ENCODE measurements at places on chromosomes 7 and 10. TPM values are rescaled to one million over a fixed set of nuclear protein-coding genes. Genes with fewer than 3 reads are reported as not detected.
A peak's percentile ranks its signal among the peaks of the same experiment; 100 is the strongest.

DNA sequence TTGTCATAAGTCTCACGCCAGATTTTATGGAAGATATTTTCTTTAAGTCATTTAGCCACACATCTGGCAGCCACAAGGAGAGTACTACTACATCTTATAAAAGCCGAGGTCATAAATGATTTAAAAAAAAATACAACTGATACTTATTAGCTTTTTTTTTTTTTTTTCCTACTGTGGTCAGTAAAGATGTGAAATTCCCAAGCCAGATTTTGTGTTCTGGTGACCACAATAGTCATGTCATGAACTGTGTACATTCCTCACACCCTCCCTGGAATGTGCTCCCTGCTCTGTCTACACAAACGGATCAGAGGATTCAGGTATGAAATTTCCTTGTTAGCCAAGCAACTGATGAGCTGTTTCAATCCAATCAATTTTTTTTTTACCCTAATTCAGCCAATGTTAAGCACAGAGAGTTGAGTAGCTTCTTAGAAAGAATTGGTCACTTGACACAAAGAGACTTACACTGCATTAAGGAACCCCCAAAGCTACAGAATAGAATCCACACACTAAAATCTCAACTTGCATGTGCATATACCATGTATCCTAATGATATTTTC, 54.7 kb downstream of the CHRM2 start:
- no peak for DNase-seq

DNA sequence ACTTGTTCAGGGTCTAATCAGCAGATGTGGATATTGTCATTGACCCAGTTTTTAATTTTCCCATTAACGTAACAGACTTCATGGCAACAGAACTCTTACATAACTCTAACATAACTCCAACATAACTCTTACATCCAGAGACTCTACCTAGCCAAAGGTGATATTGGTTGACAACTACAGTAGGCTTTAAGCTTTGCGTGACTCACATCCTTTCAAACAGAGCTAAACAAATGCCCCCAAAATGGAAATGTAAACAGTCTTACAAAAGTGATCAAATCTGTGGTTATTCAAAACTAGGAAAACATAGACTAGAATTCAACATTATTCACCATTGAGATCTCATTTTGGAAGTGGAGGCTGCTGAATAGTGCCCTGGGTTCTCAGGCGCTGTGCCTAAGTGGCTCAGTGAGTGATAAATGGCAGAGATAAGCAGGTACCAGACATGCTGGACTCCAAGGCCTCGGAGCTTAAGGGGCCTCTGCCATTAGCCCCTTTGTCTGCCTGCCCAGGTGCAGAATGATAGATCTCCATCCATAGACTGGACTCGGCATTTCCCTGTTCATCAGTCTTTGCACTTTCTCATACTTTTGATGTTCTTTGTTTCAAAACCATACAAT, 34.3 kb upstream of the BTBD16 start:
- no peak for DNase-seq

DNA sequence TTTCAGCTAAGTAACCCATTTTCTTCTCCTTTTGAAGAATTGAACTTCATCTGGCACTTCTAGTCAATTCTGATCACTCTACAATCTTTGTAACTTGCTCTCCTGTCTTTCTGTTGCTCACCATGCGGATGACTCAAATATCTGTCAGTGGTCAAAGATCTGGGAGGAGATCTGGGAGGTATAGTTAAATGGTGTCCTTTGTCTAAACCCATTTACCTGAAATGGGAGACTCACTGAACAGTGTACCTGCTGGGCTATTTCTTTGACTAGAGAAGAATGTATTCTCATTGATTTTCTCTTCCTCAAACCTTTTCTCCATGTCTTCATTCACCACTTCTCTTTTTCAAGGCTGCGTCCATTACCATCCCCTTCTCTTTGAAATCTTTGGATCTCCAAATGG, 42.0 kb upstream of the PCLO start:
- DNase-seq, result no peak

GRCh38 chr7:4724648-4725013, 42.5 kb downstream of the FOXK1 start:
- no peak for DNase-seq

DNA sequence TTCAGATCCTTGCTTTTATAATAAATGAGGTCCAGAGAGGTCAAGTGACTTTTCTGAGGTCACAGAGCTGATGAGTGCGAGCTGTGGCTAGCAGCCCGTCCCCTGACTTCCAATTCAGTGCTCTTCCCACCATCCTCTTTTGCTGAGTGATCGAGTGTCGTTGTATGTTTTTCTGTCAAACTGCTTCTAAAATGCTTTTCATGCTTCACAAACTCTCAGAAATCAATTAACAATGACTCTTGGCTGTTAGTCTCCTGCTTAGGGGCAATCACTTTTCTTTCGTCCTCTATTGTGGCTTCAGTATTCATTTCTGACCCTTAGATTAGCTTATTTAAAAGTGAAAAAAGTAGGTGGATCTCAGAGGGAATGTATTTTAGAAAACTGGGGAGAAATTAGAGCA, 423.7 kb downstream of the DPP6 start:
- DNase-seq, result no peak

DNA sequence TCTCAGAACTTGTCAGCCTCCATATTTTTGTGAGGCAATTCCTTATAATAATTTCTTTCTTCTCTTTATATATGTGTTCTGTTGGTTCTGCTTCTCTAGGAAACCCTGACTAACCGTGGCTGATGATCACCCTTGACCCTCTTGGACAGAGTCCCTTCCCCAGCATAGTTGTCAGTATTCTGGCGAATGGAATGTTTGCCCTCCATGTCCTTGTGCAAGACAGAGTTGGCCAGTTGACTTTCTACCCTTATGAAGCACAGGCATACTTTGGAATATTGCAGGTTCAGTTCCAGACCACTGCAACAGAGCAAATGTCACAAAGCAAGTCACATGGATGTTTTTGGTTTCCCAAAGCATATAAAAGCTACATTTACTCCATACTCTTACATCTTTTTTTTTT, 297.7 kb upstream of the SHH start:
- no peak for DNase-seq

GRCh38 chr7:66604198-66604597, 24.5 kb upstream of the KCTD7 start:
- no peak for DNase-seq

GRCh38 chr10:132011024-132011423, 29.3 kb upstream of the BNIP3 start:
- no peak for DNase-seq

DNA sequence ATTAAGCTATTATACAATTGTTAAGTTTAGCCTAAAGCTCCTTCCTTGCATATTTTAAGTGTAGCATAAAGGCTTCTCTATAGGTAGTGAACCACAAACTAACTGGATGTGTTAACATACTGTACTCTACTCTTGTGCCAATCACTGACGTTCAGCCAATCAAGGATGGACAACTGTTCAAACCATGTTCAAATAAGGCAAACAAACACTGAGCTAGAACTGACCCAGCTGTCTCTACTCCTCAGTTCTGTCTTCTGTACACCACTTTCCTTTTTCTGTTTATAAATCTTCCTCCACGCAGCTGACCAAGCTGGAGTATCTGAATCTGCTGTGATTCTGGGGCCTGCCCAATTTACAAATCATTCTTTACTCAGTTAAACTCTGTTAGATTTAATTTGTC, 188.7 kb upstream of the MBL2 start:
- DNase-seq, result no peak

DNA sequence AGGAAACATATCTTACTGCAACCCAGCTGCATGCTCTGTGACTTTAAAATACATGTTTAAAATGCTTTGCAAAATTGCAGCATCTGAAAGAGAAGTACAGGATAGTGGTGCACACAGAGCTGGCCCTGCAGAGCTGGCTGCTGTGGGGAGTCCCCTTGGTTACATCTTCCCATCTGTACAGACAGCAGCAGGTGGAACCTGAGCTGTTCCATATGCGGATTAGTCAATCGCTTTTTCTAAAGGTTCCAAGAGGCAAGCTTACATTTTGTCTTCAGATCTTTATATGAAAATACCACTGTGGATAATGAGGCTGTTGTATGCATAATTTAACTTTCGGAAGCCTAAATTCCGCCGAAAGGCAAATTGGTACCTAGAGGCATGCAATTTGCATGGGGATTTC, 444.1 kb downstream of the NRG3 start:
- DNase-seq, result no peak

- DNase-seq, result no peak
These were observed 198.0 kb downstream of the CSTF2T start for GRCh38 chr10:51501396-51501795.

DNA sequence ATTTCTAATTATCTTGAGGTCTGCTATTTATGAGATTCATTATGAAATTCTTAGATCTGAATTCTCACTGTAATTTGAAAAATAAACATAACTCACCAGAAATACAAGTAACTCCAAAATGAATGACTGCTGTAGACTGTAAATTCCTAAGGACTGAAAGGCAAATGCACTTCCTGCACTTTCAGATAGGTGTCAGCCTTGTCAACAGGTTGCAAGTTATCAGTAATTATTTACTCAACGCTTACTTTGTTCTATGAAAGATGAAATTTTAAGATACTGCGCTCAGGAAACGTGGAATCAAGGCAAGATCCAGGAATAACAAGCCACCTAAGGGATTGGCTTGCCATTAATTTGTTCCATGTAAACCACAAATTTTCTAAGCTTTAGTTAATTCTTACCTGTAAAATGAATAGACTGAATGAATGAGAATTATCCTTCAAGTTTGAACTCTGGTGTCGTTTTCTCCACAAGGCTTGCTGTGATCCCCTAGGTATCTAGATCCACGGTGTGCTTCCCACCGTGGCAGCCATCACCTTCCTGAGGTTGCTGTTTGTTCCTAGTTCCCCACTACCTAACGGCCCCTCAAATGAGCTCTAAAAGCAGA, 12.6 kb downstream of the DHX32 start:
- peak; percentile 12 for DNase-seq

- DNase-seq, result no peak
These were observed 34.9 kb downstream of the COA1 start for GRCh38 chr7:43694399-43694748.

GRCh38 chr7:121082400-121083101, 94.0 kb downstream of the CPED1 start:
- DNase-seq, result no peak

DNA sequence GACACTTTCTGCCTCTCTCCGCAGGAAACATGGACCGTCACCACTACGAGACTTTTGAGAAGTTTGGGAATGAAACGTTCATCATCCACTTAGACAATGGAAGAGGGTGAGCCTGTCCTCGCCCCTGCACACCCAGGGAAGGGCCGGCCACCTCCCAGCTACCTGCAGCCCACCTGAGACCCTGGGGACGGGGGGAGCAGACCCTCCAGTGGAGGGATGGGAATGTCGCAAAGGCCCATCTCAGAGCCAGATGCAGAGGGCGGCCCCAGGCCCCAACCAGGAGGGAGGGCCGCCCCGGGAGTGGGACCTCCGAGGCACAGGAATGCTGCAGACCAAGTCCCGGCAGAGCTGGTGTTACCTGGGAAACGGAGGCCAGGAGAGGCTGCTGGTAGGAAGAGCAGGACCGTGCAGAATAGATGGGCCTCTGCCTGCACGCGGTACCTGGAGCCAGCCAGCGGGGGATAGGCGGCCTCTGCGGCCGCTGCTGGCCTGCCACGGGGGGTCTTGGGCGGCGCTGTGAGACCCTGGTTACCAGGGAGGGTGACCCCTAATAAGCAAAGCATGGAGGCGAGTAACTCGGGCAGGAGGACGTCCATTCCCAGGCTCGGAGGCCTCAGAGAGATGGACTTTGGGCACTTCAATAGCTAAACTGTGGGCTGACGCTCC, 32.9 kb upstream of the FOXL3 start:
- DNase-seq, result no peak

DNA sequence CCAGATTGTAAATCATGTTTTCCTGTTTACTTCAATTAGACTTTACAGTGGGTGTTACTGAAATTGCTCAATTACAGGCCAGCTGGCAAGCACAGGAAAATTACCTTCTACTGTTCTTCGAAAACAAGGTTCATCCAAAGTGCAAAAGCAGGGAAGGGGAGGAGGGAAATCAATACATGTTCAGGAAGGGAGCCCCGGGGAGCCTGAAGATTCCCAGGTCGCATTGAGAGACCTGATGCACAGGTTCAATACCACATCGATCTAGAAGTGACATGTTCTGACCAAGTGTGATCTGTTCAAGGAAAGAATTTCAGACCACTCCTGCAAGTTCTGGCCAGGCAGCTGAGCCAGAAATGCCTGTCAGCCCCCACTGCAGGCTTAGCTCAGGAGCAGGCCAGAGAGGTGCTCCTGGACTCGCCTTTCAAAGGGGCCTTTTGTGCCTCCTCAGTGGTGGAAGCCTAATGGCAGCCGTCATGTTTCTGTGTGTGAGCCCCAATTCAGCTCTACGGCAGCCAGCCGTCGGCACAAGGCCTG, 35.9 kb downstream of the FAM53B start:
- DNase-seq, result no peak

- DNase-seq, result no peak
These were observed 1086.9 kb downstream of the XPNPEP1 start for GRCh38 chr10:108836362-108836761.

GRCh38 chr10:95767884-95768556, 12.1 kb downstream of the ENTPD1 start:
- no peak for DNase-seq

- no peak for DNase-seq
These were observed 14.3 kb upstream of the ABCB5 start for GRCh38 chr7:20601121-20601520.

DNA sequence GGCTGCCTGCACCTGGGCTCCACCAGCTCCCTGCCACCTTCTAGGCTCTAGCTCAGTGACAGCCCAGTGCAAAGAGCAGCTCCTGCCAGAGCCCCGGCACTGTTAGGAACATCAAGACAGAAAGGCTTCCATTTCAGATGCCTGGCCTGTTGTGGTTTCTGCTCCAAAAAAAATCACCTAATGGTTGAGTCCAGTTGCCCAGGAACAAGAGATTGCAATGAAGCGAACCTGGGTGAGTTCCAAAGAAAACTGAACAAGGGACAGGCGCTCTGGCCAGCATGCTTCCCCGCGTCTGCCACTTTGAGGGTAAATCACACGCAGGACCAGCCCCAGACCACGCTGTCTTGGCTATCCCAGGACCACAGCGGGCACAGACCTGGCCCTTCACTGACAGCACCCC, 47.0 kb upstream of the RASGEF1A start:
- DNase-seq, result no peak

GRCh38 chr7:147492606-147493005, 1098.0 kb upstream of the C7orf33 start:
- no peak for DNase-seq

DNA sequence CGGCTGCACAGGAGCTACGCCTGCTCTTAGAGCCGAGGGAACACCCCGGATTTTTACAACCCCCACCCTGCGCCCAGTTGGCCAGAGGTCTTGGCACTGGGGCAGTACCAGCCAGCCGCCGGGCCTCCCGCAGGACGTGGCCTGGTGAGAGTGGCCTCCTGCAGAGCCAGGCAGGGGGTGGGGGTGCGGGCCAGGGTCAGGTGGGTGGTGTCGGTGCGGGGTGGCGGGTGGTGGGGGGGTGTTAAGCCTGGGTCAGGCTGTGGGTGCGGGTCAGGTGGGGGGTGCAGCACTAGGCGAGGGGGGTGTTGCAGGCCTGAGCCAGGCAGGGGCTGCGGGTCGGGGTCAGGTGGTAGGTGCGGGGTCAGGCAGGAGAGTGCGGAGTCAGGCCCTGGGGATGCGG, 647 bp downstream of the ECHS1 start:
- DNase-seq, result no peak

- no peak for DNase-seq
These were observed 167.4 kb downstream of the IMMP2L start for GRCh38 chr7:111394891-111395290.

Gene TRIM73
- 1.4 TPM for total RNA-seq

Gene BTBD16
- not detected for total RNA-seq

Gene SPDYE2B
- total RNA-seq, result not detected

Gene KIF11
- total RNA-seq, result 30.1 TPM

Gene NAT16
- not detected for total RNA-seq

Gene SAMD9L
- total RNA-seq, result 0.44 TPM

Gene C10orf143
- total RNA-seq, result 0.33 TPM

Gene LRRC61
- 50.6 TPM for total RNA-seq

Gene RNF32
- 3.9 TPM for total RNA-seq
